ENCODE measurements at places on chromosomes 5 and 9. TPM values are rescaled to one million over a fixed set of nuclear protein-coding genes. Genes with fewer than 3 reads are reported as not detected.

PALM2AKAP2 gene
- total RNA-seq: 2.3 TPM

UIMC1 gene
- 78.3 TPM for total RNA-seq

RASEF gene
- total RNA-seq: 10.8 TPM

GAS1 gene
- total RNA-seq: 13.9 TPM

PCDHB3 gene
- total RNA-seq: 6.5 TPM

CCL21 gene
- total RNA-seq: 2.0 TPM

TMEM174 gene
- total RNA-seq: not detected

SPATA31E1 gene
- total RNA-seq: 4.8 TPM

DNA sequence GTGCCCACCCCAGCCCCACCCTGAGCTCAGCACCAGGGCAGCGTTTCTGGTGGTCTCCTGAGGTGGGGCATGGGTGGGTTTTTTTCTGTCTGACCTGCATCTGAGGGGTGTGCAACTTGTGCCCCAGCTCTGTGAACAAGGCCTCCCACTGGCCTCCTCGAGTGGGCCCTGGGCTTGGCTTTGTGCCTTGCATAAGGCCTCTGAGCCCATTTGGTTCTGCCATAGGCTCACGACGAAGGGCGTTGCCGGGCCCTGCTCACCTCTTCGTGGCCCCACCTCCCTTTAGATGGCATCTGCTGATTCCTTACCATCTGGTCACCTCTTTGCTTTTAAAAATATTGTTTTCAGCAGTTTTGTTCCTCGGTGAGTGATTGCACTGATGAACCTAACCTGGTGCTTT is 127.1 kb upstream of the COL5A1 start:
- DNase-seq: no peak

DNA sequence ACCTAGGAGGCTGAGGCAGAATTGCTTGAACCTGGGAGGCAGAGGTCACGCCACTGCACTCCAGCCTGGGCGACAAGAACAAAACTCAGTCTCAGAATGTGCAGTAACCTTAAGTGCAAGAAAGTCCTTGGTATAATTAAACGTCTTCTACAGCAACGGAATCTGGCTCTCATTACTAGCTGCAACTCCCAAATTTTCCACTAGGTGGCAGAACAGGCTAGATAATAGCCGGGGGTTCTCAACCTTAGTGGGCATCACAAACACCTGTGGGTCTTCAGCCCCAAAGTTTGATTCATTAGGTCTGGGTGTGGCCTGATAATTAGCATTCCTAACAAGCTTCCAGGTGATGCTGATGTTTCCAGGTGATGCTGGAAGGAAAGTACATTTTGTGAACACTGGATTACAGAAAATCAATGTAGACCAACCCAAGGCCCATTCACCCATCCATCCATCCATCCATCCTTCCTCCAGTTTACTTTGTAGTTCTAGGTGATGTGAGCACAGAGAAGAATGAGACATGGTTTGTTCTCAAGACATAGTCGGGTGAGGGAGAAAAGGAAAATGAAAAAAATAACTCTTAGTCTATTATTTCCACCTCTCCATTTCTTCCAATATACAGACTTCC is 37.3 kb downstream of the FBXW2 start:
- peak; percentile 72 for DNase-seq

DNA sequence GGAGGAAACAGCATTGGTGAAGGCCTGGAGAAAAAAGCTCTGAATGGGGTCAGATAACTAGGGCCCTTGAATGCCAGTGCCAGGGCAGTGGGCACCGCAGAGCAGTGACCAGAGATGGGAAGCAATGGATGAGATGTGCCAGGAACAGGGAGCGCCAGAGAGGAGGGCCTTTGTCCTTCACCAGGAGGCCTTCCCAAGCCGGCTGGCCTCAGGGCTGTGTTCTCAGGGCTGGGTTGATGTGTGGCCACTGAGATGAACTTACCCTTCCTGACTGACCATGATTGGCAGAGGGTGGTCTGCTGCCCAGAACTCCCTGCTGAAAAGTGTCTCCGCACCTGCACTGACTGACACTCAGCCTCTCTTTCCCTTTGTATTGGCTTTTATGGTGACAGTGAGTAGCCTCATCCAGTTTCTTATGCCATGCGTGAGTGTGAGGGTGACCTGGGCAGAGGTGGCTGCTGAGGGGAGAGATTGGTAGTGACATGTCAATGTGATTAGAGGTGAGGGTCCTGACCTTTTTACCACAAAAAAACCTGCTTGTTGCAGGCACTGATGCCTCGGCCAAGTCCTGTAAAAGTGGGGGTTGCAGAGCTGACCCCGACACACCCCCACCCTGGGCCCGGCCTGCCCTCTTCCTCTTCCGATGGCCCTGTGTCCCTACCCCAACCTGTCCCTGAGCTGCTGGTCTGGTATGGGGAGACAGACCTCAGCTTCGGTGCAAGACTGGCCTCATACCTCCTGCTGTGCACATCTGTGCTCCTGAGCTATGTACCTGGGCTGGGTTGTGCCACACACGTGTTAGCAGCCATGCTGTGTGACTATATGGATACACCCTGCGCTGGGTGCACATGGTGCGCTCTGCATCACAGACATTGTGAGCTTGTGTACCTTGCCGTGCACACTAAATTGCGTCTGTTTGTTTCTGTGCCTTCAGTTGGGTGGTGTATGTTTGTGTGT is 57.1 kb upstream of the PSD2 start:
- DNase-seq: no peak

- DNase-seq: no peak
Measured at GRCh38 chr5:74336297-74336696, 304.2 kb downstream of the ENC1 start.

- no peak for DNase-seq
Measured at GRCh38 chr5:78809444-78809843, 160.9 kb upstream of the LHFPL2 start.

DNA sequence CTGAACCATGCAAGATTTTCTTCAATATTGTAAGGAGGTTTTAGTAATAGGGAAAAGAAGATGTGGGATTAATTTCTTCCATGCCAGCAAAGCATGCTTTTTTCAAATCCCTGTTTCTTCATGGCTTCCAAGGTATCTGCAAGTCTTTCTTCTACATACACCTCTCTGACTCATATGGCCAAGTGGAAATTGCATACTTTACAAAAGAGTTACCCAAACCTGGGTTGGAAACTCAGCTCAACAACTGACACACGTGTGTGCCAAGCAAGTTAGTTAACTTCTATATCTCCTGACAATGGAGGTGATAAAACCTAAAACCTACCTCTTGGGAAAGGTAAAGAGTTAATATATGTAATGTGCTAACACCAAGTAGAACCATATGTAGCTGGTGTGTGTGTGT is 28.5 kb upstream of the MAMDC2 start:
- DNase-seq: no peak

DNA sequence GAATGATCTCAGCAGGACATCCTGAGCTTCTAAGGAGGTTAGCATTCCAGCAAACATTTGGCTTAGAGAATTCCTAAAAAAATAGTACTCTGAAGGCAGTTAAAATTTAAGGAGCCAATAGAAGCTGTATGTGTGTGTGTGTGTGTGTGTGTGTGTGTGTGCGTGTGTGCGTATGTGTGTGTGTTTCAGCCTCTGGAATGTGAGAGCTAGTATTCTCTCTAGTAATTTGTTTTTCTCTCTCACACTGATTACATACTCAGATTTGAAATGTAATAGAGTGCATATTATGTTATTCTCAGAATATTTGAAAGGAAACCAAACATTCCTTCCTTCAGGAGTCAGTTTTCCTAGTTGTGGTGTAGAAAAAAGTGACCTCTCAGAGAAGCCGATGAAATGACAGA is 279.6 kb downstream of the TMEM38B start:
- DNase-seq: no peak

DNA sequence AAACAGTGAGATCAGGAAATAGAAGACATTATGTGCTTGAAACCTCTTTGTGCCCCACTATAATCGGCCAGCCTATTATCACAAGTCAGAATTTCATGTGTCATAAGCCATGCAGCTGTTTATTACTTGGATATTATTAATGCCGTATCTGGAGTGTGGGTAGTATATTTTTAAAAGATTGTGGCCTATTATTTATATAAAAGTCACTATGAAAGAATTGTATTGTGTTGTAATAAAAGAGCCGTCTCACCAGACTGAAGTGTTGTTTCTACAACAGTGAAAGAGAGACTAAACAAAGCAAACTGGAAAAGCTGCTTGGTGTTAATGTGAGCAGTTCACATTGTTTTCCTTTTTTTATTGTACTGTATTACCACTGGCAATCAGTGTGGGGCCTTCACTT is 449.1 kb downstream of the PSAT1 start:
- DNase-seq: no peak

DNA sequence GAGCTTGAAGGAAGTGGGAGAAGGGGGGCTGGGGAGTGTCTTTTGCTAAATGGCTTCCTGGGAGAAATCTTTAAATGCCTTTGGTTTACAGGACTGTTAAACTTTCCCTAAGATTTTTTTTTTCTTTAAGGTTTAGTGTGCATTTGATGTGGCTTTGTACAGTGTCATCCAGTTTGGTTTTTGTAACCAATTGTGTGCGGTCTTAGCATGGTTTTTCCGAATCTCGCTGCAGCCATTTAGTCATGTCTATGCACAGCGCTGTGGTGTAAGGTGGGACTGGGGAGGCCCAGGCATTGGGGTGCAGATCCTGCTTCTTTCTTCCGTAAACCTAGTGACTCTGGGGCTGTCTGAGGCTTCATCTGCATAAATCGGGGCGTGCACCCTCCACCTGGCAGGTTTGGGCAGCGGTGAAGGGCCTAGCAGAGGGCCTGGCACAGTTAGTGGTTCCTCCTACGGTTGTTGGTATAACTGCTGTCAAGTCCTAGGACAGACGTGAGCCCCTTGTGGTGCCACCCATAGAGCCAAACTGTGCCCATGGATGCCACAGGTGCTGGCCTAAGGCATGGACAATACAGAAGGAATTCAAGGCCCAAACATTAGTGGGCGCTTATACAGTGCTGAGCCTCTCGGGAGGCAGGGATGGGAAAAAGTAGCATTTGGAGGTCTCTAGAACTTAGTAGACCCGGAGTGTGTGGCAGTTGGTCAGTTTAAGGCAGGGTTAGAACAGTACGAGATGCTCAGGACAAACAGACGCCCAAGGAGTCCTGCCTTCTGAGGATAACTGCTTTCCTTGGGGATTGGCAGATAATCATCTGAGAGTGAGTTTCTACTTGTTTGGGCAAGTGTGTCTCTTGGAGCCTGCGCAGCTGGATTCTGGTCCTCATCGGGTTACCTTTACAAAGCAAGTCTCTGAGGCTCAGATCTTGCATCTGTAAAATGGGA is 1.5 kb downstream of the PRRC2B start:
- DNase-seq: peak; percentile 30

GRCh38 chr5:53029608-53030007 is 40.5 kb downstream of the ITGA2 start:
- no peak for DNase-seq

DNA sequence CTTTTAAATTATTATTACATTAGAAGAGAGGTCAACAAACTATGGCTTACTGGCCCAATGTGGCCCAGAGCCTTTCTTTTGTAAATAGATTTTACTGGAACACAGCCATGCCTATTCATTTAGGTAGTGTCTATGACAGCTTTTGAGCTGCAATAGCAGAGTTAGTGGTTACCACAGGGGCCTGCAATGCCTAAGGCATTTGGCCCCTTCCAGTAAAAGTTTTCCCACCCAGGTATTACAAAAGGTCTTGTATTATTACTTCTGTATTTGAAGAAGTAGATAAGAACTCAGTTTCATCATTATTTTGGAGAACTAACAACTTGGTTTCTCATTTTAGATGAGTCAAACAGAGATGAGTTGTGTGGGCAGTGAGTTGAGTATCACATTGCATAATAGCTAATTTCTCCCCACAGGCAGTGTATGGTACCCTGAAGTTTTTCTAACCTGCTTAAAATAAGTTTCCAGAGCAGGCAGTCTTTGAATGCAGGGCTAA is 9.5 kb downstream of the MTRR start:
- DNase-seq: no peak

- DNase-seq: no peak
Measured at GRCh38 chr5:108686676-108687075, 61.0 kb upstream of the FER start.

DNA sequence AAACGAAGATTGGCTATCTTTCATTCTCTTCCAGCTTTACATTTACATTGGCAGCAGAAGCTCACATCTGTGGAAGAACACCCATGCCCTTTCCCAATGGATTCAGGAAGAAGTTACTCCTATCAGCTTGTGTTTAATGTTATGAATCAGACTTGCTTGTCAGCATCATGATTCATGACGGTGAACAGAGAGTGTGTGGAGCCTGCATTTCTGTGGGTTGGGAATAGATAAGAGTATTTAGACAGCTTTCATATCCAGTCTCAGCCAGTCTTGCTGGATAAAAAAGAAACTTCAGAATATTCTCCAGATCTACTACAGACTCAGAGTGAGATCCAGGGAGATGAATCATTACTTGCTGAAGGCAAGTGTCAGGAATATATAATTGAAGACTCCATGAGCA is 812.9 kb upstream of the ZNF608 start:
- no peak for DNase-seq

- no peak for DNase-seq
Measured at GRCh38 chr9:121445986-121446385, 53.7 kb downstream of the GGTA1 start.

- DNase-seq: no peak
Measured at GRCh38 chr5:79062436-79062835, 7.0 kb downstream of the DMGDH start.

GRCh38 chr9:137786511-137786920 is 91.1 kb upstream of the CACNA1B start:
- DNase-seq: no peak

DNA sequence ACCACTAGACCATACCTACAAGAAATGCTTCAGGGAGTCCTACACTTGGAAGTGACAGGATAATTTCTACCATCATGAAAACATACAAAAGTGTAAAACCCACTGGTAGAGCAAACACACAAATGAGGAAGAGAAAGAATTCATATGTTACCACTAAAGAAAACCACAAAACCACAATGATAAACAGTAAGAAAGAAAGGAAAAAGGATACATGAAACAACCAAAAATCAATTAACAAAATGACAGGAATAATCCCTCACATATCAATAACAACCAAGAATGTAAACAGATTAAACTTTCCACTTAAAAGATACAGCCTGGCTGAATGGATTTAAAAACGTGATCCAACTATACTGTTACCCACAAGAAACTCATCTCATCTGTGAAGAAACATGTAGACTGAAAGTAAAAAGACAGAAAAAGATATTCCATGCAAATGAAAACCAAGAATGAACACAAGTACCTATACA is 83.4 kb downstream of the LPAR1 start:
- no peak for DNase-seq

DNA sequence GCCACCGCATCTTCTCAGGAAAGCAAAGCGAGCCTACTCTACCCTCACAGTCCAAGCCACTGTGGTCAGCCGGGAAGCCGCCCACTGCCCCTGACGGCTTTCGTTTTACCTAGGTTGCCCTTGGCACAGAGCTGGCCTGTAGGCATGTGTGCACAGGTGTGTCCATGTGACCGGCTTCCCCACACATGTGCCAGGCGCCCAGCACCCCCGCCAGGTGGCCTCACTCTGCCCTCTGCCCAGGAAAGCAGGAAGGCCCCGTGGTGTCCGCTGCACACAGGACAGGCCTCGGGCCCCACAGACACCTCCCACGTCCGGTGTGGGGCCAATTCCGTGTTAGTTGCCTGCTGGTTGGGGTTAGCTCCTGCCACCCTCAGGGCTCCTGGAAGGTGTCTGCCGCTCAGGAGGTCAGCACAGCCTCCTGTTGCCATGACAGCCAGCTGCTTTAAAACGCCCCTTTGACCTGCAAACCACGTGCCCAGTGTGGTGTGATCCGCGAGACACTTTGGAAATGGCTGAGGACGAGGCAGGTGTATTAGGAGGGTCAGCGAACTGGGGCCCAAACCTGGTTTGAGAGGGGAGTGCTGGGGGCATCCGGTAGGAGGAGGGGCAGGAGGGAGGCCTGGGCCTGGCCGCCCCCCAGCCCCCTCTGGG is 28.7 kb downstream of the TPPP start:
- DNase-seq: no peak

Measured in testis (tissue), 5 donors.